Kidney (tissue), 22 donors: ENCODE measurements at places on chromosomes 16 and 17.

DNA sequence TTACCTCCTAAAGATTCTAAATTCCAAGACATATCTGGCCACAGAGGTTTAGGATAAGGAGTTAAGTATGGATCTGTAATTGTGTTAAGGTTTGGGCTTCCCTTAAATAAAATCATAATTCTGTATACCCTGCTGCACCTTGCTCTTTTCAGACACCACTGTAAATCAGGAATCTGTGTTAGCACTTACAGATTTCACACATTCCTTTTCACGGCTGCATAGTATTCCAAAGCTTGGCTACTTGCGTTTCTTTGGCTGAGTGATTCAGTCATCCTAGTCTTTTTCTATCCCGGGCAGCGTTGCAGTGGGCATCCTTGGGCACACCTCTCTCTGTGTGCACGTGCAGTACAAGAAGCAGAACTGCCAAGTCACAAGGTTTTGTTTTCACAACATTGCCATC lies 105.8 kb downstream of the SOCS1 start:
- no peak for DNase-seq

GRCh38 chr16:29926711-29927052 lies 656 bp upstream of the KCTD13 start:
- peak; percentile 47 for DNase-seq

- DNase-seq, result no peak
These were observed 16.5 kb downstream of the SPPL2C start for GRCh38 chr17:45861165-45861564.

DNA sequence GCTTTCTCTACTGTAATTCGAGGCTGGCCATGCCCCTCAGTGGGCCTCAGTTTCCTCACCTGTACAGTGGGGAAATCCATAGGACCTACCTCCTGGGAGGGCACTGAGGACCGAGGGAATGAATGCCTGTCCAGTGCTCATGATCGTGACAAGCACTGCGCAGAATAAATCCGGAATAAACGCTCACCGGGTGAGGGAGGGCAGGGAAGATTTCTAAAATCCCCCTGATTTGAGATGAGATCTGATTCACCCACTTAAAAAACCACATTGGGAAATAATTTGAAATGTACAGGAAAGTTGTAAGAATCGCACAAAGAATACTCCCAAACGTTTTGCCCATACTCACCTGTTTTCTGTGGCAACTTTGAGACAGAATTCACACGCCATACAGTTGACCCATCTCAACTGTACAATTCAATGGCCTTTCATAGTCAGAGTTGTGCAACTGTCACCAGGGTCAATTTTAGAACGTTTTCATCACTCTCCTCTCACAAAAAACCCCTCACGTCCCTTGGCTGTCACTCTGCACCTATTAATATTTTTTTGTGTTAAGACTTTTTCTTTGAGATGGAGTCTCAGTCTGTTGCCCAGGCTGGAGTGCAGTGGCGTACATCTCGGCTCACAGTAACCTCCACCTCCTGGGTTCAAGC lies 49.8 kb downstream of the IRF8 start:
- no peak for DNase-seq

GRCh38 chr17:43757171-43757660 lies 1.4 kb downstream of the SOST start:
- DNase-seq, result no peak

GRCh38 chr16:85261204-85261603 lies 148.9 kb upstream of the CIBAR2 start:
- no peak for DNase-seq

- no peak for DNase-seq
These were observed 29.7 kb downstream of the ARL4D start for GRCh38 chr17:43428524-43428923.

DNA sequence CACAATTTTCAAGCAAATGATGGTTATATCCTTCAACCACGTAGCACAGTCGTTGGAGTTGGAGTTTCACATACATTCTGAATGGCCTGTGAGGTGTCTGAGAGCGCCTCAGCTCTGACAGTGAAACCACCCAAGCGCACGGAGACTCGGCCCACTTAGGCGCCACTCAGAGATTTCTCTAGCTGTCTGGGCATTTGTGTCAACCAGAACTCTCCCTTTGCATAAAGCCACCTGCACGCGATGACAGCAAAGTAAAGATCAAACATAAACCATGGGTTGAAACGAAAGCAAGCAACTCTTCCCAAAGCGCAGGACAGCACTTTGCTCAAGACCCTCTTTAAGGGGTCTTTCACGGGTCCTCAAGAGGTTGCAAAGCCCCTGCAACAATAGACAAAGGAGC lies 533 bp downstream of the SLC6A4 start:
- peak; percentile 62 for DNase-seq
